Effector memory CD8-positive, alpha-beta T cell (primary cell): ENCODE measurements at places on chromosomes 12 and 14.

DNA sequence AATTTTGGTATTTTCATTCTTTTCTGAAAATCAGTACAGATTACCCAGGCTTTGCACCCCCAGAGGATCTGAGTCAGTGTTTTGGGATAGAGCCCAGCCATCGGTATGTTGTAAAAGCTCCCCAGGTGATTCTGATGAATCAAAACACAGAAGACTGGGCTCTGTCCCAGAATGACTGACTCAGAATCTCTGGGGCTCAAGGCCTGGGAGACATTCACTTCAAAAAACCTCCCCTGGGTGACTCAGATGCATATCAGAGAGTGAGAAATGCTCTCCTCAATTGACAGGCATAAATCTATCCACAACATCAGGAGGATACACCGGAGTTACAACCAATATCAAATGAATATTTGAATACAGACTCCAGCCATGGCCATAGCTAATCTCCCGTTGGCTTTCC is 32.6 kb downstream of the SLC35F4 start:
- no peak for DNase-seq

DNA sequence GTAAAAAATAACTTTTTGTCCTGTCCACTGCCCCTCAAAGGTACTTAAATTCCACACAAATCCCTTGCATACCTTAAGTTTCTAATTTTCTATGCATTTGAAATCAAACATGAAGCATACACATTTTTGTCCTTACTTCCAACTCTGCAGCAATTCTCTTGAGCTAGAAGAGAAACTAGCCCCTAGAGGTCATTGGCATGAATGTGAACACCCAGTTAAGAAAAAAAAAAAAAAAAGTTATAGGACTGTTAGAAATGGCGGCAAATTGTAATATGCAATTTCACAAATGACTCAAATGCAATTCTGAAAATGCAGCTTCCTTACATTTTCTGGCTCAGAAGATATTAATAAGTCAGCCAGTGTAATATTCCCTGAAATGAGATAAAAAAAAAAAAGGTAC is 4.6 kb upstream of the ESR2 start:
- no peak for DNase-seq

GRCh38 chr12:5796171-5796958 is 148.7 kb downstream of the ANO2 start:
- no peak for DNase-seq

DNA sequence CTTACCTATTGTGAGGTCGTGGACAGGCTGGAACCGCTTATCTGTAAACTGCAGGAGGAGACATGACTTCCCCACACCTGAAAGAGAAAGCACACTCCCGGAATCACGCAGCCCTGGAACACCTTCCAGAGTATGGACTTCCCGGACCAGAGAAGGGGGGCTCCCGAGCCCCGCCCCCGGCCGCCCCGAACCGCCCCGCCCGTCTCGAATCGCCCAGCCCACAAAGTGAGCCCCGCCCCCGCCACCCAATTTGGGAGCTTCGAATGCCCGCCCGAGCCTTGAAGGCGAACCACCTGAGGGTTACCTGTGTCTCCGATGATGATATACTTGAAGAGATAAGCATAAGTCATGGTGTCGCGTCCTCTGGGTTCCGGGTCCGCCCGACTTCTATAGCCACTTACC is 235 bp downstream of the RAB2B start:
- DNase-seq = no peak

DNA sequence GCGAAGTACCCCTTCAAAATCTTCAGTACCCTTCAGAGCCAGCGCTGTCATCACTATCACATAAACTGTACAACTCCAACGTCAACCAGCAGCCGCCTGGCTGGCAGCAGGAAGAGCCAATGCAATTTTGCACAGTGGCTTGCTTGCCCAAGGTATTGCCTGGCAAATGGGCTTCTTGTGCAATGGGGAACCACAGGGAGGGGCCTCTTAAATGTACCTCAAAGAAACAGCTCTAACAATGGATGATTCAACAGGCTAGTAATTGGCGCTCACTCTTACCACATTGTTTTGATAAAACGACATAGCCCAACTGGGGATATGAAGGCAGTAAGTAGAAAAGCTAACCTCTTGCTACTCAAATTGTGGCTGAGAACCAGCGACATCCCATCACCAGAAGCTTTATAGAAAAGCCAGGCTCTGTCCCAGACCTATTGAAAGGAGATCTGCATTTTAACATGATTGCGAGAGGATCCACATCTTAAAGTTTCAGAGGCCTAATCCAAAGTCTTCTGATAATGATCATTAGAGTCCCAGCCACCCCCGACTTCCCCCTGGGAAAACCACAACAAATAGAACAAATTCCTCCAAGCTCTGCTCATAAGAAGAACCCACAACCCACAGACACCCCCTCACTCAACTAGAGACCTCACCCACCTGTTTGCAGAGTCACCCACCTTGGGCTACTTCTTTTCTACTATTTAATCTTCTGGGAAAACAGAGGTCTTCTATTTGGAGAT is 125.3 kb upstream of the HIF1A start:
- no peak for DNase-seq

DNA sequence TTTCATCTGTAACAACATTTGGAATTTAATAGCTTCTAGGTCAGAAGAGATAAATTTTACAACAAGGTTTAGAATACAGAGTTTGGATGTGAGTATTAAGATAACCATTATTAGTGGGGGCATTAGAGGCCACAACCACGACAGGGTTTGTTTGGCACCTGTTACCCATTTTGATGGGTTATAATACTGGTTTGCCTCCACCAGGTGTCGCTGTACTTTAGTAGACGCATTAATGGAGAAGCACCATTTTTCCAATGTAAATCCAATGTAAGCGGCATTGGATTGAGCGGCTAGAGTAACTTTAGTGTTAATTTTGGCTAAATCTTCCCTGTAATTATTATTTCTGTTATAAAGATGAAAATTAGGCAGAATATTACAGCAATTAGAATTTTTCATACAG is 136.2 kb downstream of the SLCO1B3 start:
- DNase-seq = no peak

DNA sequence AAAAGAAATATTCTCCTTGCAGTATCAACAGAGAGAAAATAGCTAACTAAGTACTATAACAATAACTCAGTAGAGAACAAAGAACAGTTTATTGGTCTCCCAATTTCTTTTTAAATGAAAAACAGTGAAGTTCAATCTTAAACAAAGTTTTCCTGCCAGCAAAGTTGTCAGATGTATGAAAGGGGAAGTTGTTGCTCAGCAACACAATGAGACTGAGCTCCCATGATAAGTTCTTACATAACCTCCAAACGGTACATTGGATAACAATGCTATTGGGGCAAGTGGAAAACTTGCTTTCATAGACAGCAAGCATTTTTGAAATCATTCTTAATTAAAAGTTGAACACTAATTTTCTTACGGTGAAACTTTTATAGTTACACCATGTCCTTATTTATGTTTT is 94.9 kb downstream of the ALG10B start:
- DNase-seq = no peak

GRCh38 chr14:52313462-52313861 is 650 bp upstream of the PTGER2 start:
- DNase-seq = no peak

DNA sequence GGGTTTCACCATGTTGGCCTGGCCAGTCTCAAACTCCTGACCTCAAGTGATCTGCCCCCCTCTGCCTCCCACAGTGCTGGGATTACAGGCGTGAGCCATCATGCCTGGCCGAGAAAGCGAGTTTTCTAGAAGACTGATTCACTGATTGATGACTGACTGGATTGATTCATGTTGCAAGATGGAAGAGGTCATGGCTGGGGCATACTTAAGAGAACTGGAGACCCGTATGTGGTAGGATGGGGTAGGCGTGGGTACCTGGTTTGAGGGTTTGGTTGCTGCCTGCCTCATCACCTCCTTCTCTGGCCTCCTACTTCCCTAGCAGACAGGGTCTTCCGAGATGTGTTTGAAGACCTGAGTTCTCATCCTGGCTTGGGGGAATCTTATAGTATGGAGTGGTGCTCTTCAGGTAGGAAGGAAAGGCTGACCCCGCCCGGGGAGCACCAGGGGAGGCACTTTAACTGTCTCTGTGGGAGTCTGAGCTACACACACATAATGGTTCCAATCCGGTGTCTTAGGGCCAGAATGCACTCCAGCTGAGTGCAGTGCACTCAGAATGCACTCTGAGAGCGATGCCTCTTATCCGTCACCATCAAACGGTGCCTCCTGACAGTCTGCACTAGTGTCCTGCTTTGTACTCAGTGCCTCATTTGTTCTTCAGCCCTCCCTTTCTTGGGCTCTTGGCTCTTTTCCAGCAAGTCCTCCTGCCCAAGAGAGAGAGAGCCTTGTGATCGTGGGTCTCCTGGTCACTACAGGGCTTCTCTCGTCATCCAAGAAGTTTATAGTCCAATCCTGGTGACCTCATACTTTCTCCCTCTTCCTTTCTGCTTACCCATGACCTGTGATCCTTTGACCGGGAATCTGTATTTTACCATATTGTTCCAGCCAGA is 19.7 kb downstream of the PLEKHG3 start:
- DNase-seq = peak; percentile 43

DNA sequence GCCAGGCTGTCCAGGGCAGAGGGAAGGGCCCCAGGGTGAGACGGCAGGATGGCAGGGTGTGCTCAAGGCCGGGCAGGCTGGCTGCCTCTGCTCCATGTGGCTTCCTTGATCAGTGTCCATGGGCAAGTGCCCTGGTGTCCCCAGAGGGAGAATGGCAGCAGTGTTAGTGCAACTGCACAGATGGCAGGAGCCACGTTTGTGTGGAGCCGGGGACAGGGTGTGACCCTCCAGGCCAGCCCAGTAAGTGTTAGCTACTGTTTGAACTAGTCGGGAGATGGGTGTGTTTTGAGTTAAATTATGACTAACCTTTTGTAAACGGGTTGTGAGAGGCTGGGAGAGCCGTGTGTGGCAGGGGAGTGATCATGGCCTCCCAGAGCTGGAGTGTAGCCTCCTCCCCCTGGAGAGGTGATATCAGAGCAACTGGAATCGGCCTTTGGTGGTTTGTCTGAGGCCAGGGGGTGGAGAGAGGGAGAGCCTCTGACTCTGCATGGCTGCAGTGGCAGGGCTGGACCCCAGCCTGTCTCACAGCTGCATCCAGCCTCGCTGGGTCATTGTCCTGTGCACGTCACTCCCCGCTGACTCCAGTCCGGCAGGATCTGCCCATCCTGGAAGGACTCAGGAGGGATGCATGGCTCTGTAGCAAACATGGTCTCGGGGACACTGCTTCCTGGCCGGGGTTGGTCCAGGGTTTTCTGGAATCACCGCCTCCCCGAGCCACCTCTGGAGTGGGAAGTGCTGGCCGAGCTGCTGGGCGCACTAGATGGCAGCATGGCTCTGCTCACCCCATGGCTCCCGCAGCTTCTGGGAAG is 27.8 kb downstream of the AACS start:
- no peak for DNase-seq

DNA sequence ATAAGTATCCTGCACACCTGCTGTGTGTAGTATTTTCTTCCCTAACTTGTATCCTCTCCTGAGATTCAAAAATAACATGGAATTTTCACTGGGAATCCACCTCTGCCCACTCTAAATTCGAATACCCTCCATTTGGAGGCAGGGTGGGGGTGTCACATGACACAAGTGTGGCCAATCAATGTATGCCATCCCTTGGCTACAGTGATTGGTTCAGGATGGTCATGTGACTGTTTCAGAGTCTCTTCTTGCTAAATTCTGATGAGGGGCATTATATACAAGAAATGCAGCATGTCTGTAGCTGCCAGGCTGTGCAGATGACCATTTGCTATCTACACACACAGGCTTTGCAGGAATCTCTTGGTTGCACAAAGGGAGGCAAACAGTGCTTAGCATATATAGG is 86.8 kb upstream of the TMEM132C start:
- no peak for DNase-seq

GRCh38 chr12:5733136-5733755 is 211.8 kb downstream of the ANO2 start:
- no peak for DNase-seq

- no peak for DNase-seq
These were observed 176.3 kb upstream of the PARP11 start for GRCh38 chr12:4049298-4050080.

GRCh38 chr12:8913702-8914032 is 642 bp upstream of the PHC1 start:
- DNase-seq = no peak

- no peak for DNase-seq
These were observed 3.2 kb upstream of the NACA start for GRCh38 chr12:56728139-56728861.

- DNase-seq = peak; percentile 65
These were observed 707.5 kb upstream of the TMEM132C start for GRCh38 chr12:127559349-127560040.

GRCh38 chr14:56196274-56196673 is 78.1 kb downstream of the PELI2 start:
- DNase-seq = no peak

GRCh38 chr14:76644855-76645518 is 116.3 kb upstream of the VASH1 start:
- DNase-seq = no peak

DNA sequence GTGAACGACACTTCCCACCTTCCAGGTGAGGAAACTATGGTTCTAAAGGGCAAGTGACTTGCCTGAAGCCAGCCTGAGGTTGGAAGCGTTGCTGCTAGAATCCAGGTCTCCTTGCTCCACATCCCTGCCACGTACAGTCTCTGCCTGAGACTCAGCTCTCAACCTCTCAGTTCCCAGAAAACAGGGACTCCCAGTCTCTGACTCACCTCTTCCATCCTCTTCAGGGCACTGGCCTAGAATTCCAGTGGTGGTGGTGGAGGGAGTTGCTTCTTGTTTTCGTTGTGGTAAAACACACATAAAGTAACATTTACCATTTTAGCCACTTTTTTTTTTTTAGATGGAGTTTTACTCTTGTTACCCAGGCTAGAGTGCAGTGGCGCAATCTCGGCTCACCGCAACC is 7.3 kb downstream of the GPR68 start:
- DNase-seq = no peak

DNA sequence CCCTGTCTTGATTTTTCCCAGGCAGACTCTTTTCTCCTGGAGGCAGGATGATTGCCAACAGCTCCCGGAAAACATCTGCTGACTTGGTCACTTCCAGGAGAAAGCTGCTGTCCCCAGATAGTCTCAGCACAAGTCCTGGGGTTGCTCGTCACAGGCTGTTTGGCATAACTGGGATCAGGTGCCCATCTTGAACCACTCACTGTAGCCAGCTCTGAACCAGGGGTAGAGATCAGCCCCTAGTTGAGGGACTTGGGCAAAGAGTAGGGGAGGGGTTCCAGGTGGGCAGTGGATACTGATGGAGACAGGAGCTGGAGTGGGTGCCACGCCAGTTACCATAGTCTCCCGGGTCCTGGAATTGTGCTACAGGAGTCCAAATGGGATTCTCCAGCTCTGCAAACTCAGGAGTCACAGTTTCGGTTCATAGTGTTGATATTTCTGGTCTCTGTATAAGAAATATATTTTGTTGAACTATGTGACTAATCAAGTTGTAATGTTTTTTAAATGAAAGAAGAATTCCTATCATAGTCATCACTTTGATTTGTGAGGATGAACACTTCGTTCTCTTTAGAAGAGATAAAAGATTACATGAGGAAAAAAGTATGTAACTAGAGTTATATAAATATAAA is 1154.5 kb downstream of the AACS start:
- no peak for DNase-seq

DNA sequence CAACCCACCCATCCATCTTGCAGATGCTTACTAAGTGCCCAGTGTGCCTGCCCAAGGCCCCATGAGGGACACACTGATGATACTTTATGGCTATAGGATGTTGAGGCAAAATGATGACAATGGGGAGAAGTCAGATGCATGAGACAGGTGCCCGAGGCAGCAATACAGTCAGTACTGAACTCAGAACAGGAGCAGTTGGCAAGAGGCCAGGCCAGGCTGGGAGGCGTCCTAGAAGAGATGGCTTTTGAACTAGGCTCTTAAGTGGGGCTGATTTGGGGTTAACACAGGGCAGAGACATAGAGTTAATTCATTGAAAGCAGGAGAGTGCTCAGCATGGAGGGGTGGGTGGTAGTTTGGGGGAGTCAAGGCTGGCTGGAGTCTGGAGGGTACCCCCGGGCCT is 15.6 kb downstream of the PLBD2 start:
- DNase-seq = no peak
